GM23248 (cell line): ENCODE measurements at places on chromosomes 3 and 15.

- DNase-seq: peak; percentile 30
Measured at GRCh38 chr15:68699881-68700454, 120.7 kb downstream of the ANP32A start.

DNA sequence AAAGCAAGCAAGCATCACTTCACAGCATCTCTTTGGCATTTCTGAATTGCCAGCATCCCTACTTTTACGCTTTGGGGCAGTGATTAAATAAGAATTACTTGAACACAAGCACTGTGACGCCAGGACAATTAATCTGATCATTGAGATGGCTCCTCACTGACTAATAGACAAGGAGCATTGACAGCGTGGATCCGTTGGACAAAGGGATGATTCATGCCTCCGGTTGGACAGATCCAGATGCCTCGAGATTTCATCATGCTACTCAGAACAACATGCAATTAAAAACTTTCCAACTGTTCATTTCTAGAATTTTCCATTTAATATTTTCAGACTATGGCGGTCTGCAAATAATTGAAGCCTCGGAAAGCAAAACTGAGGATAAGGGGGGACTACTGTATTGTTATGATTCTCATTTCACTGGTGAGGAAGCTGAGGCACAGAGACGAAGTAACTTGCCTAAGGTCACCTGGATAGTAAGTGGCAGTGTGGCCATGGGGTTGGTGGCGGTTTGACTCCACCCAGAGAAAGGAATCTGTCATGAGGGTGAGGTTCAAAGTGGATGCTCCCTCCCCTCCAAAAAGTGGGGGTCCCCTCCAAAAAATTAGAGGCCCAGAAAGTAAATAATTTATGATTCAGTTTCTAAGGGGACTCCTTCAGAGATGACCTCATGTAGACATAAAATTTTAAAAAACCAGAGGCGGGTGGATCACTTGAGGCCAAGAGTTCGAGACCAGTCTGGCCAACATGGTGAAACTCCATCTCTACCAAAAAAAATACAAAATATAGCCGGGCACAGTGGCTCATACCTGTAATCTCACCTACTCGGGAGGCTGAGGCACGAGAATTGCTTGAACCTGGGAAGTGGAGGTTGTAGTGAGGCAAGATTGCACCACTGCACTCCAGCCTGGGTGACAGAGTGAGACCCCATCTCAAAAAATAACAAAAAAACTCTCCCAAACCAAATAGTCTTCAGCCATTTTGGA lies 12.3 kb upstream of the PGPEP1L start:
- DNase-seq: peak; percentile 95

GRCh38 chr15:41286665-41287333 lies 45.6 kb downstream of the OIP5 start:
- peak; percentile 84 for DNase-seq

GRCh38 chr15:43208052-43209002 lies 12.5 kb downstream of the EPB42 start:
- DNase-seq: no peak

- no peak for DNase-seq
Measured at GRCh38 chr15:54289590-54290136, 311.4 kb downstream of the UNC13C start.

GRCh38 chr3:151305775-151306151 lies 10.9 kb downstream of the GPR87 start:
- peak; percentile 69 for DNase-seq

GRCh38 chr3:55242921-55243320 lies 244.2 kb downstream of the WNT5A start:
- no peak for DNase-seq

DNA sequence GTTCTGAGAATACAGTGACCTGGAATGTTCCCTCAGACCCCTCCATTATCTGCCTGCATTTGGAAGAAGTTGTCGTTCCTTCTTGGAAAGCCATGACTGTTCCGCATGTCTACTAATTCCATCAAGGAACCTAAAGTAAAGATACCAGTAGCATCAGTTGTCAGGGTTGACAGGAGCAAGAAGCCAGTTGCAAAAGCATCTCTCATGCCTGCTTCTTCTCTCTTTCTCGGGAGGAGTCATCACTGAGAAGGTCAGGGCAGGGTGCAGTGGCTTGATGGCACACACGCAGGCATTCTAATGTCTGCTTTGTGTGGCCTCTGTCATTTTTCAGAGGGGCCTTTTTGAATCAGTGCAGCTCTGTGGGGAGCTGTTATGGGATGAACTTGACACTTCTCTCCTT lies 276.6 kb upstream of the TPM1 start:
- DNase-seq: no peak

- peak; percentile 63 for DNase-seq
Measured at GRCh38 chr3:119194237-119195150, 21.1 kb downstream of the UPK1B start.

GRCh38 chr3:173653781-173654180 lies 256.2 kb downstream of the NLGN1 start:
- peak; percentile 27 for DNase-seq

DNA sequence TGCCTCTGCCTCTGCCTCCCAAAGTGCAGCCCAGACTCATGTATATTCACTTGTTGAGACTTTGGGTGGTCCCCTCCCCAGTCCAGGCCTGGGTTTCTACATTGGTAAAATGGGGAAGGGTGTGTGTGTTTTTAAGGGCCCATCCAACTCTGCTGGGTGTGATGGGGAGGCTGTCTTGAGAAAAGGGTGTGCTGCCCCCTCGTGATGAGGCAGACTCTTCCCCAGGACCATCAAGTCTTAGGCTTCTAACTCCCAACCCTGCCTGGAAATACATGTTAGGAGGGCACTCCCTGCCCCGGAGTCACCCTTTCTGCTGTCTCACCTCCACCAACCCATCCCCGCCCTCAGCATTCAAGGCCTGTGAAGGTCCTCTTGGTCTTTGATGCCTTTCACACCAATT lies 4.4 kb upstream of the PTPN23 start:
- DNase-seq: no peak

DNA sequence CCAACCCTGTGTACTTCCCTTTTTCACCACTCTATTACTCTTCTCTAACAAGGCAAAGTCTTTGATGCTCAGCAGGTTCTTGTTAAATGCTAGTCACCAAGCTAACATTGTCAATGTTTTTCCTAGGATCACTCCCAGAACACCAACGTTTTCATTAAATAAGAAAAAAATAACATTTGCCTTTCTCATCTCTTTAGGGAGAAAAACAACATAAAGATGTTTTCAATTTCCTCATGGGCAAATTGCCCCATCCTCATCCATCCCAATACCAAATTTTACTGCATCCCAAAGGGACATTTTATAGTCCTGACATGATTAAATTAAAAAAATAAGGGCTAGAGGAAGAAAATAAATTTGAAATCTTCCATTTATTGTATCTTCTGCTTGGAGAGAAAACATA lies 106.5 kb downstream of the SUCNR1 start:
- no peak for DNase-seq

- DNase-seq: no peak
Measured at GRCh38 chr3:167375478-167375877, 4.6 kb downstream of the ZBBX start.

- DNase-seq: peak; percentile 12
Measured at GRCh38 chr3:73510334-73510733, 114.4 kb downstream of the PDZRN3 start.

GRCh38 chr3:52246264-52246620 lies 683 bp downstream of the PPM1M start:
- peak; percentile 28 for DNase-seq

DNA sequence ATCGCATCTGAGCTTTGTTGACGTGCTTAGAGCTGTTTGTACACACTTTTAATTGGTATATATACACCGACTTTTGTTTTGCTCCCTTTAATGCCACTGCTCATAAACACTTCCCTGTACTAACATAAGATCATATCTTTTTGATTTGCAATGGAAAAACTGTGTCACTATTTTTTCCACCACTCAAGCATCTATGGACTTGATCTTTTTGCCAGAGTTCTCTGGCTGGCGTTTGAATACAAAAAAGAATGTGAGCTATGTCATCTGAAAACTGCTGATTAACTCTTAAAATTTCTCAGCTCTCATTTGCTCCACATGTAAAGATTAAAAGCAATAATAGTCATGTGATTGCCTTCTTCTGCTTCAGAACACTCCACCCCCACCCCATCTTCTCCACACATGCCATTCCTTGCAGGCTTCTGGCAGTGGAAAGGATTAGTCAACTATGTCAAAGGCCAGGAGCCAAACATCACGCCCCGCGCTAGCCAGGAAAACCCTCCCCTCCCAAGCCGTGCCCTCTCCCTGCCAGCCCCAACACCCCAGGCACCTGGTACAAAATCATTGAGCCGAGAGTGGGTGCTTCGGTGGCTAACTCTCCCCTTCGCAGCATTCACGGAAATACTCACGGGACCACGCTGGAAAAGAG lies 123.4 kb upstream of the MEF2A start:
- DNase-seq: peak; percentile 92

- no peak for DNase-seq
Measured at GRCh38 chr3:3745693-3746092, 53.5 kb upstream of the LRRN1 start.

- DNase-seq: no peak
Measured at GRCh38 chr15:59437142-59437816, 707 bp upstream of the FAM81A start.

GRCh38 chr3:10505050-10505790 lies at the start of gene ATP2B2:
Gene ATP2B2, minus strand, starts transcription at chr3:10505586. Its CDS starts 56,043 bp downstream, at chr3:10449543.
- DNase-seq: peak; percentile 13

DNA sequence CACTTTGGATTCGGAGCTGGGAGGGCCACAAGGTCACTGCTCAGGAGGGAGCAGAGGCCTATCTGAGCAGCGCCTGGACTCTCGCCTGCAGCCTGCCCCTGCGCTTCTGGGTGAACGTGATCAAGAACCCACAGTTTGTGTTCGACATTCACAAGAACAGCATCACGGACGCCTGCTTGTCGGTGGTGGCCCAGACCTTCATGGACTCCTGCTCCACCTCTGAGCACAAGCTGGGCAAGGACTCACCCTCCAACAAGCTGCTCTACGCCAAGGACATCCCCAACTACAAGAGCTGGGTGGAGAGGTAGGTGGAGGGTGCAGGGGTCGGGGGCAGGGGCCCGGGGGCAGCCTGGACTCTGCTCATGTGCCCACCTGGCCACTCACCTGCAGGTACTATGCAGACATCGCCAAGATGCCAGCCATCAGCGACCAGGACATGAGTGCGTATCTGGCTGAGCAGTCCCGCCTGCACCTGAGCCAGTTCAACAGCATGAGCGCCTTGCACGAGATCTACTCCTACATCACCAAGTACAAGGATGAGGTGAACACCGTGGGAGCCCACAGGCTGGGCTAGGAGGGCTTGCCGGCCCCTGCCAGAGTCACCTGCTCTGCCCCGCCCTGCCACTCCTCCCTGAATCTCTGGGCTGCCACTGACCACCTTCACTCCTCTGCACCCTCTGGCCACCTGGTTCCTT lies 49.5 kb downstream of the PLXNA1 start:
- DNase-seq: no peak

- no peak for DNase-seq
Measured at GRCh38 chr15:82778755-82779154, 27.1 kb downstream of the FSD2 start.

DNA sequence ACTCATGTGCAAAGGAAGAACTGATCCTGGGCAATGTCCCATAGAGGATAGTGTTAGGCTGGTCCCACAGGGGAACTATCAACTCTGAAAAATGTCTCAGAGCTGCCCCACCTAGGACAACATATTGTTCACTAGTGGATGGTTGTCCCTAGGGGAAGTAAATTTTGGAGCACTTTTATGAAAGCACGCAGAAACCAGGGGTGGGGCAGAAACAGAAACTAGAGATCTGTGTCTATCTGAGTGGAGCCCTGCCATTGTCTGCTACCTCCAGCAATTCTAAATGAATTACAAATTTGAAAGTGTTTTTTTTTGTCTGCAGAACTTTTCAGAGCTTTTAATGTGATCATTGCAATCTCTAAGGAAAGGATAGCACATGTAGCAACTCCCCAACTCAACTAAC lies 357.1 kb upstream of the PROK2 start:
- DNase-seq: no peak

- DNase-seq: no peak
Measured at GRCh38 chr3:45950131-45950530, 6.9 kb downstream of the CXCR6 start.

GRCh38 chr3:152177757-152178156 lies 91.0 kb upstream of the MBNL1 start:
- no peak for DNase-seq

- DNase-seq: no peak
Measured at GRCh38 chr15:48798319-48798718, 12.6 kb downstream of the CEP152 start.

DNA sequence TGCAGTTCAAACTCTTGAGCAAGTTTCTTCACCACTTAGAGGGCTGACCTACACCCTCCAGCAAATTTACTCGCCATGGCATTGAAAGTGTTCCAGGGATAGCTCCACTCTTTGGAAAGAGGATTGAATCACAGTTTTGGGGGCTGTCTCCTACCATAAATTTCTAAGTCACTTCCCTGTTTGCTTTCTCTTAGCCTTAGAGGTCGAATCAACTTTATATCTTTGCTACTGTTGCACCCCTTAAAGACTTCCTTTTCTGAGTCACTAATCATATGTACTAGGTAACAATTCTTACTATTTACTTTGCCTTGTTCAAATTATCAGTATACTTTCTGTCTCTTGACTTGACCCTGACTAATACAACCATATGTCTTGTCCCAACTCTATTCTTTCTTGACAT lies 1151.8 kb upstream of the ALCAM start:
- no peak for DNase-seq

- DNase-seq: no peak
Measured at GRCh38 chr3:144583871-144584270, 612.2 kb downstream of the DIPK2A start.

- no peak for DNase-seq
Measured at GRCh38 chr3:157588386-157589060, 85.3 kb upstream of the VEPH1 start.
